ENCODE measurements at places on chromosomes 12 and 14. TPM values are rescaled to one million over a fixed set of nuclear protein-coding genes. Genes with fewer than 3 reads are reported as not detected.

- DNase-seq: no peak
Measured at GRCh38 chr12:113862590-113863454, 103.3 kb downstream of the RBM19 start.

GRCh38 chr12:56034586-56035332 lies 7.0 kb upstream of the RPS26 start:
- DNase-seq: no peak

- DNase-seq: no peak
Measured at GRCh38 chr12:104130760-104131159, 7.2 kb downstream of the NFYB start.

GRCh38 chr14:97262336-97262735 lies 465.2 kb downstream of the VRK1 start:
- no peak for DNase-seq

DNA sequence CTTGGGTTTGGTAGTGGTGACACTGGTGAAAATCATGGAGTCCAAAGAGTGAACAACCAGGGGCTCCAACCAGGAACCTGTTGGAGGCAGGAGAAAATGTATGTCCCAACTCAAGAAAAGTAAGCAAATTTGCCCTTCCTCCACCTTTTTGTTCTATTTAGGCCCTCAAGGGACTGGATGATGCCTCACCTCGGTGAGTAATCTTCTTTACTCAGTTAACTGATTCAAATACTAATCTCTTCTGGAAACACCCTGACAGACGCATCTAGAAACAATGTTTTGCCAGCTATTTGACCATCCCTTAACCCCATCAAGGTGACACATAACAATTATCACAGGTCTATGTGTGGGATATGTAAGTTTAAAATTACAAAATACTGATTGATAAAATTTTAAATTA lies 272.4 kb upstream of the FOXG1 start:
- no peak for DNase-seq

DNA sequence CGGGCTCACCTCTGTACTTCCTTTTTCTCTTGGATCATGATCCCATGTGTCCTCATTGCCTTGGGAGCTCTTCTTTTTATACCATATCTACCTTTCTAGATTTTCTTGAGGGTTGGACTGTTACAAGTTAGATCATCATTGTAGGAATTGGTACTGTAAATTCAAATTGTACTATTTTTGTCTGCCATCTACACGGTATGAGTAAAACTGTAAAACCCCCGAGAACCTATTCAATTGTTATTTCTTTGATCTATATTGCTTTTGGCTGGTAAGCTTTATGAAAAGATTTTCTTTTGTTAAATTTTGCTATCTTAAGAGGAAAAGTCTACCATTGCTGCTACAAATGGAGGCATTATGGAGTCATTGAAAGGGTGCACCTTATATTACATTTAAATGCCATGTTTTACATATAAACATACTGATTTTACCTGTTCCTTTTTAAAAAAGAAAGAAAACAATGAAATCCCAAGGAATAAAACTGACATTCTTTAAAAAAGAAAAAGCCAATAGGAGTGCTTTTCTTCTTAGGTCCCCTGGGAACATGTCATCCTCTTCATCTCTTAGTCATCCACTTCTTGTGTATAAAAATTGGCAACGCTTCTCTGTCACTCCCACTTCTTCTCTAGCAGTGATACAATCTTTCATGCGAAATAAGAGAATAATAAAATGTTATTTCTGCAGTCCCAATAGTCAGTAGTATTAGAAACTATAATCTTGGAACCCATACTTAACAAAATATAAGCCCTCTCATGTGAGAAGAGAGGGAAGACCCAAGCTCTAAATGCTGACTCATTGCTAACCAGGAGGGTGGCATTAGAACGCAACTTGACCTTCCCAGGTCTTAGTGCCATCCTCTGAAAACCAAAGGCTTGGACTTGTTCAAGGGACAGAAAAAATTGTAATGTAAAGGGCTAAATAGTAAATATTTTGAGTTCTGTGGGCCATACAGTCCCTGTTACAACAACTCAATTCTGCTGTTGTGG lies 20.4 kb downstream of the RGS6 start:
- DNase-seq: no peak

The GNB3 gene
- total RNA-seq: not detected

The SPX gene
- total RNA-seq: not detected
